Bladder microvascular endothelial cell (primary cell): ENCODE measurements at places on chromosomes 1 and 21. TPM values are rescaled to one million over a fixed set of nuclear protein-coding genes. Genes with fewer than 3 reads are reported as not detected.

Gene LAPTM5
- total RNA-seq = 11.2 and 74.1 TPM in 2 replicates

Gene SEC22B
- total RNA-seq = 13.9 and 22.3 TPM in 2 replicates

Gene EPHA10
- total RNA-seq = under 0.01 TPM in 1 of 2 replicates, not detected in the other

Gene ADAM30
- total RNA-seq = not detected in 2 replicates

Gene RNU1-2
- 509 and 6,751 TPM in 2 replicates for total RNA-seq

Gene KRTAP26-1
- not detected in 2 replicates for total RNA-seq

Gene PGLYRP4
- not detected in 2 replicates for total RNA-seq

Gene C1orf116
- total RNA-seq = under 0.01 TPM in 1 of 2 replicates, not detected in the other

Gene ADGRB2
- total RNA-seq = 0.16 and 1.1 TPM in 2 replicates

Gene LCE6A
- not detected in 2 replicates for total RNA-seq

Gene JAM2
- 3.9 and 6.7 TPM in 2 replicates for total RNA-seq

Gene DENND2C
- total RNA-seq = 0.49 and 2.0 TPM in 2 replicates

Gene OR2L8
- 0.31 TPM in 1 of 2 replicates, not detected in the other for total RNA-seq

Gene LRRN2
- 0.19 TPM in 1 of 2 replicates, not detected in the other for total RNA-seq

Gene NHLH2
- under 0.01 TPM in 1 of 2 replicates, not detected in the other for total RNA-seq

Gene CFAP141
- total RNA-seq = not detected in 2 replicates

Gene TSPAN1
- 0.49 TPM in 1 of 2 replicates, not detected in the other for total RNA-seq

Gene CRYBG2
- total RNA-seq = 0.31 TPM in 1 of 2 replicates, not detected in the other

Gene C1orf53
- 0.49 and 1.3 TPM in 2 replicates for total RNA-seq

Gene FAM43B
- 0.06 TPM in 1 of 2 replicates, not detected in the other for total RNA-seq

Gene RHBDL2
- 0.16 and 0.63 TPM in 2 replicates for total RNA-seq

Gene RNPEP
- 33.0 and 41.5 TPM in 2 replicates for total RNA-seq

Gene CD1C
- total RNA-seq = not detected in 2 replicates

Gene GPR25
- total RNA-seq = not detected in 2 replicates

Gene PLXNA2
- total RNA-seq = 43.1 and 177 TPM in 2 replicates

Gene ADGRL2
- 75.9 and 123 TPM in 2 replicates for total RNA-seq

Gene OR2L5
- total RNA-seq = not detected in 2 replicates

Gene NDC1
- total RNA-seq = 17.6 and 18.4 TPM in 2 replicates

Gene SPRR1B
- not detected in 2 replicates for total RNA-seq

Gene SLC45A1
- total RNA-seq = 0.16 and 1.8 TPM in 2 replicates

Gene FCGR1A
- not detected in 2 replicates for total RNA-seq

Gene MRPS6
- 6.2 and 13.7 TPM in 2 replicates for total RNA-seq
